ENCODE measurements at places on chromosomes 6 and 20.

DNA sequence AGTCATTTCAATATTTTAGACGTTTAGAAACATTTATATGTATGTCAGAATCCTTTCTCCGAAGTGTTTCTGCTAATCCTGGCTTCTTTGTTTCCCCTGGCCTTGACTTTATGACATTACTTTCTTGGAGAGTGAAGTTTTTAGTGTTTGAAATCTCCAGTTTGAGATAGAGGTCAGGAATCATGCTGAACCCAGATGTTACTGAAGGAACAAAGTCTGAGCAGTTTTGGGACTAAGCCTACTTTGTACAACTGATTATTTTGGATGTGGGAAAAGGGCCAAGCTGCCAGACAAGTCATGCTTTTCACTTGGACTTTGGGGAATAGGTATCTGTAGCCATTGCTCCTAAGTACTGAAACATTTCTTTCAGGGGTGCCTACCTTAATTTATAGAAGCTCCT lies 2.3 kb downstream of the RNF144B start:
- H3K27ac ChIP-seq: peak overlapping the region; percentile 89
- peak overlapping the region; percentile 62 for H3K4me3 ChIP-seq
- no peaks in the 10 kb centered on the region for H3K36me3 ChIP-seq

DNA sequence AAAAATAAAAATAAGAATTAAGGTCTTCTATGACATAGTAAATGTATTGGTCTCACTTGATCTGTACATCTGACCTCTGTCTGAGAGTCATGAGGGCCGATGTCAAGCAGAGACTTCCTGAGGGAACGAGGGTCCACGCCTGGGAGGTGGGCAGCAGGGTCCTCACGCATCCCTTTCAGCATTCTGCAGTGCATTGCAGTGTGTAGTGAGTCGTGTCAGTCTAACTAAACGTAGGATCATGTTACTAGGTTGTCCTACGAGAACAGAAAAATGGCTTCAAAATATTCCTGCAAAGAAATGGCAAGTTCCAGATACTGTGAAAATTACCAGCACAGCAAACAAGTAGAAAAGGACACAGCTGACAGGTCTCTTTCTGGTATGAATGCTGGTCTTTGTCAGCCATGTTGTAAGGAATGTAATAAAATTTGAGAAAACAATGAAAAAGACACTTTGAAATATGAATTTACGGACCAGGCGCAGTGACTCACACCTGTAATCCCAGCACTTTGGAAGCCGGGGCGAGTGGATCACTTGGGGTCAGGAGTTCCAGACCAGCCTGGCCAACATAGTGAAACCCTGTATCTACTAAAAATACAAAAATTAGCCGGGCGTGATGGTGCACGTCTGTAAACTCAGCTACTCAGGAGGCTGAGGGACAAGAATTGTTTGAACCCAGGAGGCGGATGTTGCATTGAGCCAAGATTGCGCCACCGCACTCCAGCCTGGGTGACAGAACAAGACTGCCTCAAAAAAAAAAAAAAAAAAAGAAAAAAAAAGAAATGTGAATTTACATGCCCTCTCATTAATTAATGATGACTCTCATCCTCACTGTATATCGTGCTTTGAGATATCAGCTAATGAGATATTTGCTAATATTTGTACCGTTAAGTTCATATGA lies 2.4 kb upstream of the AHCY start:
- no peaks in the 10 kb centered on the region for H3K27me3 ChIP-seq
- H3K36me3 ChIP-seq: no peaks in the 10 kb centered on the region
- peaks cover 15% of the 10 kb centered on the region for H3K4me1 ChIP-seq
- no peak for DNase-seq

DNA sequence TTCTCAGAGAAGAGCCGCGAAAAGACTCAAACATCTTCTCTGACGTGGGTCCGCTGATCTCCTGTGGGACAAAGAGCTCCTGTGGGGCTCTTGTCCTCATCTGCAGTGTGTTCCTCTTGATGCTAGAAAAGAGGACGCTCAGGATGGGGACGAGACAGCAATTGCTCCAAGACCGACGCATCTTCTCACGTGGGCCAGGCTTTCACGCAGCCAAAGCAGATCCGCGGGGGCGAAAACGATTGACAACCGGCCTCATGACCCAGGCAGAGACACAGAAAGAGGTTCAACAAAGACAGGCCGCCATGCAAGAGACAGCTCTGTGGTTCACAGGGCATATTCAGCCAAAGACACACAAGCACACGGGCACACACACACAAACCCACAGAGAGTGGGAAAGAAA lies 971.8 kb upstream of the DEFB115 start:
- H3K27ac ChIP-seq: no peak overlapping the region
- no peaks in the 10 kb centered on the region for H3K27me3 ChIP-seq
- H3K4me3 ChIP-seq: no peak overlapping the region
- no peaks in the 10 kb centered on the region for H3K4me1 ChIP-seq
- H3K36me3 ChIP-seq: no peaks in the 10 kb centered on the region

GRCh38 chr6:33714385-33715040 lies 3.0 kb upstream of the UQCC2 start:
- no peak for DNase-seq
- H3K4me1 ChIP-seq: peaks cover 37% of the 10 kb centered on the region
- no peak overlapping the region for H3K27ac ChIP-seq
- no peak overlapping the region for H3K4me3 ChIP-seq

DNA sequence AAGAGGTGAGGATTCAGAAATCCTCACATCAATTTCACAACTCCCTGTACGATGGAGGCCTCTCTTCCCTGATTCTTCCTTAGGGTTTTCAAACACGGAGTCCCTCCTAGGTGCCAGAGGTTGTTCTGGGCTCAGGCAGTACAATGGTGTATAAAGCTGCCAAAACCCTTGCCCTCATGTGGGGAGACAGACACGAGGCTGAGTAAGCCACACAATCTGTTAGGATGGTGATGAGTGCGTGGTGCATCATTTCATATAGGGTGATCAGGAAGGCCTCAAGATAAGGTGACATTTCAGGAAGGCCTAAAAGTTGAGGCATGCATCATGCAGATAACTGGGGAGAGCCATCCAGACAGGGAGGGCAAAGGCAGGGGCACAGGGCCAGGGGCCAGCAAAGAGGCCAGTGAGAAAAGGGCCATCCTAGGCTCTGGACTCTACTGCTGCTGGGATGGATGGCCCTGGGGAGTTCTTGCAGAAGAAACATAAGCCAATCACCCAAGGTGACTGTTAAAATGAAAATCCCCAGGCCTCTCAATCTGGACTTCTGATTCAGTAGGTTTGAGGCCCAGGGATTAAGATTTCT lies 186.5 kb downstream of the PRKN start:
- H3K36me3 ChIP-seq: no peaks in the 10 kb centered on the region
- H3K4me3 ChIP-seq: no peak overlapping the region
- H3K27ac ChIP-seq: no peak overlapping the region
- H3K4me1 ChIP-seq: no peaks in the 10 kb centered on the region
- no peaks in the 10 kb centered on the region for H3K27me3 ChIP-seq

- no peaks in the 10 kb centered on the region for H3K36me3 ChIP-seq
- DNase-seq: no peak
- H3K4me1 ChIP-seq: no peaks in the 10 kb centered on the region
Observed at GRCh38 chr6:156396791-156397418, 380.3 kb upstream of the ARID1B start.

GRCh38 chr6:162533009-162533400 lies 194.6 kb downstream of the PRKN start:
- no peaks in the 10 kb centered on the region for H3K27me3 ChIP-seq
- H3K36me3 ChIP-seq: no peaks in the 10 kb centered on the region
- DNase-seq: no peak
- no peak overlapping the region for H3K4me3 ChIP-seq
- H3K4me1 ChIP-seq: no peaks in the 10 kb centered on the region

DNA sequence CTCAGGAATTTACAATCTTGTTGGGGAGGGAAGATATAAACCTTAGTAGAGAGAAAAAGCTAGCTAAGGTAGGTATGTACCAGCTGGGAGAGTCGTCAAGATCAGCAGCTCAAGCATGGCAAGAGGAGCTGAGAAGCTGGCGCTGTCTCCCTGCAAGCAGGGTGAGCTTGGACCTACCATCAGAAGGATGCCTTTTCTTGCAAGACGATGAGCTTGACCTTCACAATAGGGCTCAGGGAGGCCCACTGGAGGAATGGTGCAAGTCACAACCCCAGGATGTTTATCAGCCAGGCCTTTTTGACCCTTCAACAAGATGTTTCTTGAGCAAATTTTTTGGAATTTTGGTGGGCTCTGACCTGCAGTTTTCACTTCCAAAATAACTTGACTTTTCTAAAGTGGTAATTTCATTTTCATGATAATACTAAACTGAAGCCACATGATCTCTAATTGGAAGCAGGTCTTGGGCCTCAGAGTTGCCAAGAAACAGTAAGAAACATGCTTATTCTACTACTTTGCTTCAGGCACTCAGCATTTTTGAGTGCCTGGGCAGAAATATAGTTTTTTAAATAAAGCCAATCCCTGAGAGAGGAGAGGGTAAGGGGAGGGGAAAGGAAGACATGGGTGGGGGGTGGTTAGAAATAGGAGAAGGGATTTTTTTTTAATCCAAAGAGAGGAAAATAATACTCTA lies 258.1 kb downstream of the CLIC5 start:
- DNase-seq: no peak
- H3K4me1 ChIP-seq: no peaks in the 10 kb centered on the region
- no peaks in the 10 kb centered on the region for H3K36me3 ChIP-seq
- no peaks in the 10 kb centered on the region for H3K27me3 ChIP-seq

GRCh38 chr6:208364-208763 lies 83.9 kb upstream of the DUSP22 start:
- no peaks in the 10 kb centered on the region for H3K4me1 ChIP-seq
- no peaks in the 10 kb centered on the region for H3K36me3 ChIP-seq
- no peaks in the 10 kb centered on the region for H3K27me3 ChIP-seq

- H3K36me3 ChIP-seq: no peaks in the 10 kb centered on the region
- H3K4me3 ChIP-seq: no peak overlapping the region
- no peak overlapping the region for H3K27ac ChIP-seq
- no peak for DNase-seq
- H3K27me3 ChIP-seq: no peaks in the 10 kb centered on the region
- H3K4me1 ChIP-seq: no peaks in the 10 kb centered on the region
Observed at GRCh38 chr20:24721891-24722568, 227.0 kb upstream of the CST7 start.

DNA sequence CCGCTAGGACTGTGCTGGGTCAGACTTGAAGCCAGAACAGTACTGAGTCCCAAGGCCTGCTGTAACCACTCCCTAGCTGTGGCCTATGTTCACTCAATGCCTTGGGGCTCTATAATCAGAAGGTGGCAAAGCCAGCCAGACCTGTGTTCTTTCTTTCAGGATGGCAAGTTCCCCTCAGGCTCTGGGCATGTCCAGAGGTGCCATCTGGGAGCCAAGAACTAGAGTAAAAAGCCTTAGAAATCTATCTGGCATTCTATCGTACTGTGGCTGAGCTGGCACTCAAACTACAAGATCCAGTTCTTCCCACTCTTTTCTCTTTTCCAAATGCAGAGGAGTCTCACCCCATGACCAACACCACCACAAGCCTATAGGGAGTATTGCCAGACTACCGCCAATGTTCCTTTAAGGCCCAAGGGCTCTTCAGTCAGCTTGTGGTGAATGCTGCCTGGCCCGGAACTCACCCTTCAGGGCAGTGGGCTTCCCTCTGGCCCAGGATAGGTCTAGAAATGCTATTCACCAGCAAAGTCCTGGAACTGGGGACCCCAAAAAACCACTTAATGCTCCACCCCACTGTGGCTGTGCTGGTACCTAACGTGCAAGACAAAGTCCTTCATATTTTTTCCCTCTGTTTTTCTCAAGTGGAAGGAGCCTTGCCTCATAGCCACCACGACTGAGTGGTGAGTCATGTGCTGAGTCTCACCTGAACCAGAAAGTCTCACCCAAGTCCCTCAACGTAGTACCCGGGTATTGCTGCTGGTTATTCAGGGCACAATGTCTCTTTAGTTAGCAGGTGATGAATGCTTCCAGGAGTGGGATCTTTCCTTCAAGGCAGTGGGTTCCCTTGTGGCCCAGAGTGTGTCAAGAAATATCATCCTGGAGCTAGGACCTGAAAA lies 8.6 kb upstream of the SIRPB2 start:
- H3K27ac ChIP-seq: no peak overlapping the region
- no peak for DNase-seq
- H3K4me1 ChIP-seq: no peaks in the 10 kb centered on the region
- no peaks in the 10 kb centered on the region for H3K36me3 ChIP-seq

GRCh38 chr20:37627060-37627766 lies 66.6 kb upstream of the CTNNBL1 start:
- no peaks in the 10 kb centered on the region for H3K27me3 ChIP-seq
- H3K4me3 ChIP-seq: no peak overlapping the region
- no peak overlapping the region for H3K27ac ChIP-seq
- no peak for DNase-seq

- no peaks in the 10 kb centered on the region for H3K4me1 ChIP-seq
- no peaks in the 10 kb centered on the region for H3K27me3 ChIP-seq
- no peak for DNase-seq
- H3K27ac ChIP-seq: no peak overlapping the region
Observed at GRCh38 chr6:102995491-102995890, 1602.0 kb downstream of the GRIK2 start.

- no peaks in the 10 kb centered on the region for H3K27me3 ChIP-seq
- no peak overlapping the region for H3K4me3 ChIP-seq
- no peak overlapping the region for H3K27ac ChIP-seq
- H3K4me1 ChIP-seq: peaks cover 8% of the 10 kb centered on the region
- DNase-seq: no peak
- no peaks in the 10 kb centered on the region for H3K36me3 ChIP-seq
Observed at GRCh38 chr6:37906121-37906520, 86.6 kb downstream of the ZFAND3 start.
